ENCODE measurements at places on chromosomes 3 and 15.

GRCh38 chr3:12708584-12709192 lies 44.8 kb upstream of the RAF1 start:
- no peak for DNase-seq

- DNase-seq = no peak
Measured at GRCh38 chr15:46879032-46879770, 838.1 kb upstream of the SEMA6D start.

GRCh38 chr3:41710646-41711388 lies 251.1 kb downstream of the ULK4 start:
- peak; percentile 79 for DNase-seq

DNA sequence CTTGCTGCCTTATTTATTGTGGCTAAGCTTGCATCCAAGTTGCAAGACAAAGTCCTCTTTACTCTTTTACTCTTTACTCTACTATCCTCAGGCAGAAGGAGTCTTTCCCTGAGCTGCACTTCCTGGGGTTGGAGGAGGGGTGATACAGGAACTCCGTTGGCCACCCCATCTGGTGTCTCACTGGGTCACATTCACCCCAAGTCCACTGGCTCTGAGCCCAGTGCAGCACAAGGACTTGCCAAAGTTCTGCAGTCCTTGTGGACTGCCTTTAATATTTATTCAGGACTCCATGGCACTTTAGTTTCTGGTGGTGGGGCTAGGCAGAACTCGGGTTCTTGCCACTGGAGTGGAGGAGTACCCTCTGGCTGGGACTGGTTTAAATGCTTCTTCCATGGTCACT lies 165.4 kb upstream of the KCNH8 start:
- no peak for DNase-seq

DNA sequence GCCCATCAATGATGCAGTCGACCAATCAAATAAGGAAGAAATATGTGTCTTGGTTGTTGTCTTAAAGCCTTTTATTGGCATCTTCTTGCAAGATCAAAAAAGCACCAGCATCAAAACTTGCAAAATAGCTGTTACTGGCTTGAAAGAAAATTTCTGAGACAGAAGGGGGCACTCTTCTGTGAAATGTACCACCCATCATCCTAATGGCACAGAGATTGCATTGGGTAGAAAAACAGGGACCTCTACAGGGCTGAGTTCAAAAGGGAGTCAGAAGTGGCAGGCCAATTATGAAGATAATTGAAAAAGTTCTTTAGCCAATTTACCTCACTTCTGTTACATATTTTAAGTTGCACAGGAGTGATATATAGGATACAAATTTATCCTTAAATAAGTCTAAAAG lies 122.3 kb upstream of the GPR149 start:
- DNase-seq = no peak
